ENCODE measurements at places on chromosomes 13 and 19.
A peak's percentile ranks its signal among the peaks of the same experiment; 100 is the strongest.

DNA sequence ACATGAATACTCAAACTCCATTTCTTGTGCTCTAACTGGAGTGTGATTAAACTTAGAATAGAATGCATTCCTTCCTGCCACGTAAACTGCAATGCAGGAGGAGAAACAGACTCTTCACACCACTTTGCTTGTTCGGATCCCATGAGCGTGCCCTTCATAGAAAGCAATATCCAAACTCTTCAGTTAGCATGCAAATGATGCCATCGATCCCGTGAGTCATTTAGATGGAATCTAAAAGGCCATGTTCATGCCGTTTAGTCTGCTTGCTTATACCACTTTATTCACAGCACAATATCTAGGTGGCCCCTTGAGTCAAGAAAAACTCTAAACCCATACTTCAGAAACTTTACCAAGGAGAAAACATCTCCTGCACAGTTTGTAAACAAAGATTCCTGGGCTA, 225.8 kb downstream of the OXGR1 start:
- DNase-seq = no peak

- no peak for DNase-seq
Measured at GRCh38 chr13:41631296-41631965, 174.1 kb downstream of the RGCC start.

DNA sequence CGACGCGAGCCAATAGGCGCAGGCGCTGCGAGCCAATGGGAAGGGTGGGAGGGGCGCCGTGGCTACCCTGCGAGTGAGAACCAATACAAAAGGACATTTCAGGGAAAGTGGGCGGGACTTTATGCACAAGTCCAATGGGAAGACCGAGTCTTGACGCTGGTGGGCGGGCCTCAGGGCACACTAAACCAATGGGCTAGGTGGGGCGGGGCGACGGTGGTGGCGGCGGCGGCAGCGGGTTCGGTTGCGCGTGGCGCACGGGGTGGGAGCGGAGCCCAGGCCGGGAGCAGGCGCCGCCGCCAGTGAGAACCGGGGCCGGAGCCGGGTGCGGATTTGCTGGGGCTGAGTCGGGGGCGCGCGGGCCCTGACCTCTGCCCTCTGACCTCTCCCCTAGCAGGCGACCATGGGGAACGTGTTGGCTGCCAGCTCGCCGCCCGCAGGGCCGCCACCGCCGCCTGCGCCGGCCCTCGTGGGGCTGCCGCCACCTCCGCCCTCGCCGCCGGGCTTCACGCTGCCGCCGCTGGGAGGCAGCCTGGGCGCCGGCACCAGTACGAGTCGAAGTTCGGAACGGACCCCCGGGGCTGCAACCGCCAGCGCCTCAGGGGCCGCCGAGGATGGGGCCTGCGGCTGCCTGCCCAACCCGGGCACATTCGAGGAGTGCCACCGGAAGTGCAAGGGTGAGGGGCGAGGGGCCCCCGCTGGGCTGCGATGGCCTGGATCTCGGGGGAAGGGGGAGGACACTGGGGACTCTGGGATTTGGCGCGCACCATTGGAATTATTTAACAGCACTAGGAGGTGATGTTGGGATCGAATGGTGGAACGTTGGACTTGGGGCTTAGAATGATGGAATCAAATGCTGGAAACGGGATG, at the start of gene TOMM40:
TOMM40 (plus strand) TSS at position 239 of the 867 bp plus-strand sequence; CDS start at position 401, 162 bp downstream.
- no peak for DNase-seq

- peak; percentile 99 for DNase-seq
Measured at GRCh38 chr19:44447916-44448674, at the start of gene ZNF229. Gene ZNF229 (minus strand): TSS chr19:44448472. CDS start chr19:44442847, 5,625 bp downstream.

GRCh38 chr13:62653371-62653770, 1237.7 kb upstream of the PCDH20 start:
- DNase-seq = no peak

- DNase-seq = no peak
Measured at GRCh38 chr19:19460761-19461265, 54.5 kb downstream of the TSSK6 start.

- peak; percentile 86 for DNase-seq
Measured at GRCh38 chr19:43526884-43527859, at the start of gene ETHE1. Gene ETHE1 (minus strand): TSS chr19:43527201. CDS start chr19:43527177, 24 bp downstream.

- DNase-seq = no peak
Measured at GRCh38 chr13:82963226-82964099, 918.8 kb downstream of the SLITRK1 start.

DNA sequence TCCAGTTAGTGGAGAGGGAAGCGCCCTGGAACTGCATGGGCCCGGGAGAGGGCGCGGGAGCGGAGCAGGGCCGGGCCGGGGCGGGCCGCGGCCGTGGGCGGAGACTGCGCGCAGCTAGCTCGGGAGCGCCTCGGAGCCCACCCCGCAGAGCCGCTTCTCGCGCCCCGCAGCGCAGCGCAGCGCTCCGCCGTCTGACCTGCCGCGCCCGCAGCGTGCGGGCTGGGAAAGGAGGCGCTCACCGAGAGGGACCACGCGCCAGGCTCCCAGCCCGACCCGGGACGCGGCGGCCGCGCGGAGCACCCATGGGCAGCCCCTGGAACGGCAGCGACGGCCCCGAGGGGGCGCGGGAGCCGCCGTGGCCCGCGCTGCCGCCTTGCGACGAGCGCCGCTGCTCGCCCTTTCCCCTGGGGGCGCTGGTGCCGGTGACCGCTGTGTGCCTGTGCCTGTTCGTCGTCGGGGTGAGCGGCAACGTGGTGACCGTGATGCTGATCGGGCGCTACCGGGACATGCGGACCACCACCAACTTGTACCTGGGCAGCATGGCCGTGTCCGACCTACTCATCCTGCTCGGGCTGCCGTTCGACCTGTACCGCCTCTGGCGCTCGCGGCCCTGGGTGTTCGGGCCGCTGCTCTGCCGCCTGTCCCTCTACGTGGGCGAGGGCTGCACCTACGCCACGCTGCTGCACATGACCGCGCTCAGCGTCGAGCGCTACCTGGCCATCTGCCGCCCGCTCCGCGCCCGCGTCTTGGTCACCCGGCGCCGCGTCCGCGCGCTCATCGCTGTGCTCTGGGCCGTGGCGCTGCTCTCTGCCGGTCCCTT, at the start of gene MLNR:
MLNR (plus strand) TSS at position 303 of the 820 bp plus-strand sequence; CDS start at position 303, 0 bp downstream.
- no peak for DNase-seq

Data from OCI-M1 (cell line).